Stimulated activated CD4-positive, alpha-beta T cell treated with anti-CD3 and anti-CD28 coated beads, Interleukin-12 subunit alpha, Interleukin-12 subunit beta, amount 100 ng/mL, for 24 hours (primary cell): ENCODE measurements at places on chromosomes 16 and 17.
A peak's percentile ranks its signal among the peaks of the same experiment; 100 is the strongest.

GRCh38 chr17:57954397-57955182 is 622 bp downstream of the CUEDC1 start:
- DNase-seq, result no peak

DNA sequence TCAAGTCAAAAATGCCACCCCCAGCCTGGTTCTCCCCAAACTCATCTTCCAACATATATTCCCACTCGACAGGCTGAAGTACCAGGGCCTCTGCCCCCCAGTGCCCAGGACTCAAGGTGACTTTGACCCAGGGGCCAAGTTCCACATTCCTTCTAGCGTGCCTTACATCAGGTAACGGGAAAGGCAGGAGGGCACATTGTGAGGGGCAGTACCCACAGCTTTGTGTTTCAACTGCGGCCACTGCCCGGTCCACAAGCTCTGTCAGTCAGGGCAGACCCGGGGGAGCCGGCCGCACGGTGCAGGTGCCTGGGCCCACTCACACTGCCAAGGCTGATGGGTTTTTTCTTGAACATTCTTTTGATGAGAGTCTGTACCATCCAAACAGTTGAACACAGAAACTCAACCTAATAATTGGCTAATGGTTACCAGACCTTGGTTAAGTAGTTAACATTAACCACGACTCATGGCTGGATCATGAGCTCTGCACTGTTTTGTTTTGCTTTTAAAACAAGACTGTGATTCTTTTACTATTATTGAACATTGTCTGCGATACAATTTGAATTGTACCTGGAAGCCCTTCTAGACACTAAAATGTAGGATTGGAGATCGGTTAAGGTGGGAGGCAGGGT is 17.6 kb downstream of the ACE start:
- no peak for DNase-seq

GRCh38 chr16:55555436-55555835 is 11.0 kb upstream of the CAPNS2 start:
- DNase-seq, result no peak

DNA sequence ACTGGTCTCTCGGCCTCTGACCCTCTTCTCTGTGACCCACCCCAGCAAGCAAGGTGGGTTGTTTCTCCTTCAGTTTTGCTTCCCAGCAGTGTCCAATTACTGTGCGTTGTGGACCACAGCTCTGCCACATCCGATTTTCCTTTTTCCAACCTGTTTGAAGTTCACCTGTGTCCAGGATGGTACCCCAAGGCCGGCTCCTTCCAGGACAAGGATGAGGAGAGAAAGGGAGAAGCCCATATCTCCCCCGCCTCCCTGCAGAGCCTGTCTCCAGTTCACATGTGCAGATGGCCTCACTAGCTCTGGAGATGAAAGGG is 13.5 kb downstream of the NMRAL1 start:
- no peak for DNase-seq

DNA sequence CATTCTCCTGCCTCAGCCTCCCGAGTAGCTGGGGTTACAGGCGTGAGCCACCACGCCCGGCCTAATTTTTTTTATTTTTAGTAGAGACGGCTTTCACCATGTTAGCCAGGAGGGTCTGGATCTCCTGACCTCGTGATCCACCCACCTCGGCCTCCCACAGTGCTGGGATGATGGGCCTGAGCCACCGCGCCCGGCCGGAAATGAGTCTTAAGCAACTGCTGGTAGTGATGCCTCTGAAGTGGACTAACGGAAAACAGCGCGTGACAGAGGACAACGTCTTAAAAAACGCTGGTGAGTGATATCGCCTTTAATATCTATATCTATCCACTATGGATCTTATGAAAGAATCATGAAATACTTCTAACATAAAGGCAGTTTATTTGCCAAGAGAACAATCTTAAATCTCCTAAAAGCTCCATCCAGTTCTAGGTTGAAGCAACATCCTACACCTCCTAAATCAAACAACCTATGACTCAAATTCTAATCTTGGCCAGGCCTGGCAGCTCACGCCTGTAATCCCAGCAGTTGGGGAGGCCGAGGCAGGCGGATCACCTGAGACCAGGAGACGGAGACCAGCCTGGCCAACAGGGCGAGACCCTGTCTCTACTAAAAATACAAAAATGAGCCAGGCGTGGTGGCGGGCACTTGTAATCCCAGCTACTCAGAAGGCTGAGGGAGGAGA is 69.8 kb downstream of the NXN start:
- DNase-seq, result no peak

GRCh38 chr16:80680046-80680445 is 124.4 kb downstream of the CDYL2 start:
- DNase-seq, result no peak

DNA sequence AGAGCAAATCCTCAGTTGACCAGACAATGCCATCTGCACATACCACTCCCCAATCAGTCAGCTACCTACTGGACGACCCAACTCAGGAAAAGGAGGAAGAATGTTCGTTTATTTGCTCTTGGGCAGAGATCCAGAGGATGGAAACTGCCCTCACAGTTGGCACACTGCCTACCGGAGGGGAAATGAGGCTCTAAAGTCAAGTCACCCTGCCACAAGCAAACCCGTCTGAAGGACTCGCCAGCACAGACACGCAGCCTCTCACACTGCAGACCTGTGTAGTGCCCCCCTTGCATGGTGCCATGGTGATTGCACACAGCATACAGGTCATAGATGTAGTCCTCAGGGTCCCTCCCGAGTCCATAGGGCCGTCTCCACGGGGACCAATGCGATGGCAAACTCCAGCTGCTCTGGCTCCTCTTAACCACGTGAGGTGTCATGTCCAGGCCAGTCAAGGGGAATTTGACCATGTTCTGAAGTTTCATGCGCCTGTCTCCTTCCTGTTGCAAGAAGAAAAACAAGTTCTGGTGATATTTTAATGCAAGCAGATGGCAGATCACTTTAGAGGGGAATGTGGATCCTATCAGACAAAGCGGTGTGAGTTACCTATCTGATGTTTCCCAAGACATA is 69.5 kb downstream of the USP31 start:
- no peak for DNase-seq

GRCh38 chr17:33647956-33648355 is 354.9 kb upstream of the ASIC2 start:
- no peak for DNase-seq

- no peak for DNase-seq
These were observed 54.9 kb downstream of the GRB7 start for GRCh38 chr17:39792526-39793221.

DNA sequence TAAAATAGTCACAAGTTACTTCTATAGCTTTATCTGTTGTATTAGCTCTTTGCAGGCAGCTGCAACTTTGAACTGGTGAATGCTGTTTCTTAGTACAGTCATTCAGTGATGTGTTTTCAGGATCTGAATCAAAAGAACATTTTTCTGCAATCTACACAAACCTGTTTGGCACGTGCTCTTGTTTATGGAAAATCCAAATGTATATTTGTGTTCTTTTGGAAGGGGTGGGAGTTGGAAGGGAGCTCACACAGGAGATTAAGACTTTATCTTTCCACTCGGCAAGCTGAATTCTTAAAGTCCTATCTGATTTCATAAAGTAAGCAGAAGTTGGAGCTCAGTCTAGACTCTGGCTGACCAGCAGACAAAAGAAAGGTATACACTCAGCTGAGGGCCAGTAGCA is 300.2 kb downstream of the MAP2K6 start:
- DNase-seq, result no peak

GRCh38 chr17:59371416-59372100 is 40.1 kb downstream of the YPEL2 start:
- no peak for DNase-seq

DNA sequence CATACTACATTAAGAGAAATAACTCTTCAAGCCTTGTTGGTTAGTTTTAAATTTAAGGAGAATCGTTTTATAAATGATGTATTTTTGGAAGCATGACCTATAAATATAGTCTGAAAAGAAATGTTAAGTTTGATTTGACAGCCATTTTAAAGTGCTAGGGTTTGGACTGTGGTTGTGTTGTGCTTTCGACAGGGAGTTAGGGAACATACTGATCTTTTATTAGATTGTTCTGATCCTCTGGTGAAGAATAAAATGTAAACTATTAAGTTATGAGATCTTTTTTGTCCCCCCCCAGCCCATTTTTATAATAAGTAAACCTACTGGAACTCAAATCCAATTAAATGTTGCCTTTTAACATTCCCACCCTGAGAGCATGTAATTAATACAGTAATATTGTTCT is 12.0 kb downstream of the TAF15 start:
- no peak for DNase-seq

GRCh38 chr17:46773676-46774075 is 44.8 kb downstream of the WNT3 start:
- DNase-seq, result no peak

DNA sequence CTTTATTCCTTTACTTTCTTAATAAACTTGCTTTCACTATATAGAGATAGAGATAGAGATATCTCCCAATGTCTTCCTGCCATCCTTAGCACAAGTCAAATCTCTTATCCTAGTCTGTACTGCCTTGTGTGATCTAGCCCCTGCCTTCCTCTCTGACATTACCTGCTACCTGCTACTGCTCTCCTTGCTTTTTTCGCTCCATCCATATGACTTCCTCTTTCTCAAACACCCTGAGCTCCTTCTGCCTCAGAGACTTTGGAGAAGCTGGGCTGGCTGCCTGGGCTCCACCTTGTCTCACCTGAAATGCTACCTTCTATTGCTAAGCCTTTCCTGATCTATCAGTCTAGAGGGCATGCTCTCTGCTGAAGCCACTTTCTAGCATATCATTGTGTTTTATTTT is 24.7 kb upstream of the WSB1 start:
- no peak for DNase-seq

- DNase-seq, result no peak
These were observed 11.7 kb upstream of the SEC14L1 start for GRCh38 chr17:77128896-77129567.

DNA sequence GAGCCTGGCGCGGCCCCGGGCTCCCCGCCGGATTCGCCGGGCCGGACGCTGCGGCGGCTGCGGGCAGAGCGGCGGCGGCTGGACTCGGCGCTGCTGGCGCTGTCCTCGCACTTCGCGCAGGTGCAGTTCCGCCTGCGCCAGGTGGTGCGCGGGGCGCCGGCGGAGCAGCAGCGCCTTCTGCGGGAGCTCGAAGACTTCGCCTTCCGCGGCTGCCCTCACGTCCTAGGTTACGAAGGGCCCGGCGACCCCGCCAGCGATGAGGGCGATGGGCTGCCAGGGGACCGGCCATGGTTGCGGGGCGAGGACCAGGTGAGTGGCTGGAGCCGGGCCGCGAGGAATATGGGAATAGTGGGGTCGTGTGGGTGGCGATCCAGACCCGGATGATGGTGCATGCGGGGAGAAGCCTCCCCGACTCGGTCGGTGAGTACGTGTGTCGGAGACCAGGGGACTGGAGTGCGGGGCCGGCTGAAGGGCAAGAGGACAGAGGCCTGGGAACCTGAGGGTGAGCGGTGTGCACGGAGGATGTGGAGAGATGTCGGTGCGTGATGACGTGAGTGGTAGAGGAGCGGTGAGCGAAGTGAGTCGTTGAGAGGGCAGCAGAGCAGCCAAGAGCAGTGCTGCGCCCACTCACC is 517 bp downstream of the RUNDC1 start:
- DNase-seq, result peak; percentile 28

DNA sequence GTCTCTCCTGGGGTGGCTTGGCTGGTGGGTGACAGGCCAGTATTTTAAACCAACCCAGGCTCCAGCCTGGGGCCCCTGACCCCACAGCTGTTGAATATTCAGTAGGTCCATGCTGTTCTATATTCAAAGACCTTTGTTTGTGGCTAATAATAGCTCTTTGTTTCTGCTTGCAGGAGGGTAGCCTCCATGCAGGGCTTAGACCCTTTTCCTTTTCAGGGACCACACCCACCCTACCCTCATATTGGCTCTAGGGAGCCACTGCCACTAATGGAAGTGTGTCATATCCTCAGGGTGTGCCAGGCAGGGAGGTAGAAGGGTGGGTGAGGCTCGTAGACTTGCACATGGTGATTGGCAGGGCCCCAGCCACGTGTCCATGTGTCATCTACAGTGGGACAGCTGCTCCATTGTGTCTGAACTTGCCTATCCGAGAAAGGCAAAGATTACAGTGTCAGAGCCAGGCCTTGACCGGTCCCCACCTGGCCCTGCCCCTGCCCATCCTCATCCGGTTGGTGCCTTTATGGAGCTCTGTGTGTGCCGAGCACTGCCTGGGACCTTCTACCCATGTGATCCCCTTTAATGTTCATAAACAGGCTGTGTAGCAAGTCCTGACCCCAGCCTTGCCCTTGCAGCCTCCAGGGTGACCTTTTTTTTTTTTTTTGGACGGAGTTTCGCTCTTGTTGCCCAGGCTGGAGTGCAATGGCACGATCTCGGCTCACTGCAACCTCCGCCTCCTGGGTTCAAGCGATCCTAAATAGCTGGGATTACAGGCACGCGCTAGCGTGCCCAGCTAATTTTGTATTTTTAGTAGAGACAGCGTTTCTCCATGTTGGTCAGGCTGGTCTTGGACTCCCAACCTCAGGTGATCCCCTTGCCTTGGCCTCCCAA is 22.1 kb downstream of the TMC7 start:
- DNase-seq, result no peak

GRCh38 chr17:2549392-2550211 is 37.9 kb upstream of the METTL16 start:
- no peak for DNase-seq

- no peak for DNase-seq
These were observed 65.1 kb downstream of the DHRS7C start for GRCh38 chr17:9726291-9726690.

DNA sequence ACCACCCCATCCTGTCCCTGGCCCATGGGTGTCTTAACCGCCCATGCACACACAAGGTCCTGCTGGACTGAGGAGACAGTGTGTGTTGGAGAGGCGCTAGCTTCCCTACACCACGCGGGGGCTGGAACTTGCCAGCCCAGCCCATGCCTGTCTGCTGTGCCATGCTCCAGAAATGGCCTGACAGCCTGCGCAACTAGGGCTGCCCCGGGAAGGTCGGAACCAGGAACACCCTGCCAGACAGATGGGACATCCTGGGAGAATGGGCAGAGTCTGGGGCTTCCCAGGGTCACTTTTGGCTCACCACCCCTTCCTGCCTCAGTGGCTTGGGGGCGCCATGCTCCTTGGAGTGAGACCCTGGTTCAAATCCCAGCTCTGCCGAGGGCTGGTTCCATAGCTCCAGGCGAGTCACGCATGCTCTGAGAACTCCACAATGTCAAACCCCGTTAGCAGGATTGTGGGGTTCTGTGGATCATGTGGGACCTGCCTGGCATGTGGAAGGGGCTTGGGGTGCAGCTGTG is 36.2 kb downstream of the SREBF1 start:
- no peak for DNase-seq

- peak; percentile 59 for DNase-seq
These were observed 19.3 kb downstream of the GDE1 start for GRCh38 chr16:19502395-19503131.

GRCh38 chr16:1265826-1266225 is 10.0 kb downstream of the TPSD1 start:
- DNase-seq, result no peak

DNA sequence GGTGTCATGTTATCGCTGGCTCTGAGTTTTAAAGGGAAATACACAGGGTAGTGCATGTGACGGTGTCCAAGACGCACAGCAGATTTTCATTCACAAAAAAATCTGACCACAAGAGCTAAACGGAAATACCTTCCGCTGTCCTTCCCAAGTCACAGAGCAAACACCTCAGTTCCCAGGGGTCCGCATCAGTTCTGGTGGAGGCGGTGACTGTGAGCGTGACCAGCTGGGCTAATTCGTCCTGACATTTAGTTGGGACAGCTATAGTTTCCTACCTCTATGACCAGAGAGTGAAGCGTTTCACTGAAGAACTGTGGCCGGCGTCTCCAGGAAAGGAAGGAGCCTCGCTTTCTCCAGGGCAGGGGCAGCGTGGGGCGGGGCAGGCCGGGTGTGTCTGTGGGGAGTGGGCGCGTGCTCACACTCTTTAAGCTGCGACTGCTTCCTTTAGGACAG is 10.5 kb upstream of the FASN start:
- no peak for DNase-seq

GRCh38 chr17:14760212-14760611 is 459.3 kb downstream of the HS3ST3B1 start:
- no peak for DNase-seq
